Astrocyte (in vitro differentiated cells and primary cell): ENCODE measurements at places on chromosomes 6 and 20. TPM values are rescaled to one million over a fixed set of nuclear protein-coding genes. Genes with fewer than 3 reads are reported as not detected.

Gene PAK5
- 0.16 and 0.19 TPM in 2 replicates for total RNA-seq

- no peak overlapping the region for H3K27ac ChIP-seq
- no peak overlapping the region for H3K4me3 ChIP-seq
- no peaks in the 10 kb centered on the region for H3K27me3 ChIP-seq
- peaks cover 4% of the 10 kb centered on the region for H3K4me1 ChIP-seq
Observed at GRCh38 chr6:17998442-17998841, 11.0 kb upstream of the KIF13A start.

Gene ZDHHC14
- 6.8 and 7.2 TPM in 2 replicates for total RNA-seq

Gene TNF
- 0.79 and 1.2 TPM in 2 replicates for total RNA-seq

DNA sequence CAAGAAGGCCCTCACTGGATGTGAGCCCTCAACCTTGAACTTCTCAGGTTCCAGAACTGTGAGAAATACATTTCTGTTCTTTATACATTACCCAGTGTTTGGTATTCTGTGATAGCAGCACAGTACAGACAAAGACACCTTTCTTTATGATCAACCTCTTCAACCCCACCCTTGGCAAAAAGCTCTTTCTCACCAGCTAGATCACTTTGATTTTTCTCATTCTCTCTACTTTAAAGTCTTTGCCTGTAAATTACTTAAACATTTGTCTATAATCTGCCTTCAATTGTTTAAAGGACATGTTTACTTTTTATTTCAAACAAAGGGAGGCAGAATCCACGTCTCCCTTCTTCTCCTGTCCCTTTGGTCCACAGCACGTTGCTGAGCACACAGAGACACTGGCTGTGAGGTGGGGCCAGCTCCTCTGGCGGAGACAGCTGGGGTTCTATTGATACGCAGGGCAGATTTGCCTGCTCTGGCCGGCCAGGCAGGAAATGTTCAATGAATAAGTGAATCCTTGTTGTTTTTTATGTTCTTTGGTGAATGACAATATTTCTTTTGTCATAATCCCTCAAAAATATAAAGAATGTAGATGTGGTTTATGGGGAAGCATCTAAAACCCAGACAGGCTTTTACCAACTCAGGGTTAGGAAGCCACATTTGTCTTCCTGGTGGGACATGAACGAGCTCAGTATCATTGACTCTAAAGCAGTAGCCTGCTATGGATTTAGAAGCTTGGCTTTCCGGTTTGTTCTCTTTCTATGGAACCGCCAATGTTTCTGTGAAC lies 52.9 kb downstream of the NEDD9 start:
- H3K4me3 ChIP-seq = no peak overlapping the region
- H3K4me1 ChIP-seq = no peaks in the 10 kb centered on the region
- peak; percentile 34 for DNase-seq
- peaks cover 14% of the 10 kb centered on the region for H3K36me3 ChIP-seq
- no peaks in the 10 kb centered on the region for H3K27me3 ChIP-seq

DNA sequence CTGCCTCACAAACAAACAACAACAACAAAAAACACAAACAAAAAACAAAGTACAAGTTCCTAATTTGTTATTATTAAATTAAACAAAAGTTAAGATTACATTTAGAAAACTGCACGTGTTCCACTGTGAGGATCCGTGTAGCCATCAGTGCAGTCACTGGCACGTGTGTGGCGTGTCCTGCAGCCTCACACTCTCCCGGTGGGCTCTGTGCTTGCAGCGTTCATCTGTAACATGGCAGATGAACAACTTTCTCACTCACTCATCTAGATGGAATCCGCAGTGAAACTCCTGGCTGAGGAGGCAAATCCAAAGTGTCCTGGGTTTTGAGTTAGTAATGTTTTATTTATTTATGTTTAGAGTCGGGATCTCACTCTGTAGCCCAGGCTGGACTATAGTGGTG lies 12.9 kb upstream of the ADRM1 start:
- H3K4me1 ChIP-seq = no peaks in the 10 kb centered on the region
- no peak for DNase-seq
- H3K4me3 ChIP-seq = no peak overlapping the region
- H3K36me3 ChIP-seq = peaks cover 10% of the 10 kb centered on the region

Gene CSE1L
- total RNA-seq = 56.6 and 64.1 TPM in 2 replicates

DNA sequence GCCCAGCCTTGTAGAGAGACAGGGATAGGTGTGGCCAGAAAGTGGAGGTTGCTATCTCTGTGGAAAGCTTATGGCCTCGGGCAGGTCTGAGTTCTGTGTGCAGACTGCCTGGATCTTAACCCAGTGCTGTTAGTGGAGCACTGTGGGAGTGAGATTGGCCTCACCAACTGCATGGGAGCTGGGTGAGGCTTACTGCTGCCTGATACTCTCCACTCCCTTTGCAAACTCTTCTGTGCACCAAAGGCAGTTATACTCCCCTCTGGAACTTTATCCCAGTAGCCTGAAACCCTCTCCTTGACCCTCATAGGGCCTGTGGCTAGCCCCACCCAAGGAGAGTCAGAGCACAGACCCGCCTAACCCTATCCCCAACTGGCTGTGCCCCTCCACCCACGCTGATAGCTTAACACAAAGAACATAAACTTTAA lies 41.4 kb upstream of the PKIB start:
- DNase-seq = no peak
- H3K4me3 ChIP-seq = no peak overlapping the region
- no peaks in the 10 kb centered on the region for H3K36me3 ChIP-seq

- no peaks in the 10 kb centered on the region for H3K36me3 ChIP-seq
- no peak overlapping the region for H3K27ac ChIP-seq
- DNase-seq = no peak
- H3K4me1 ChIP-seq = no peaks in the 10 kb centered on the region
- peaks cover 14% of the 10 kb centered on the region for H3K27me3 ChIP-seq
Observed at GRCh38 chr20:44771172-44771535, 25.5 kb downstream of the KCNK15 start.

Gene PDE10A
- total RNA-seq = 5.4 and 7.4 TPM in 2 replicates

Gene ADGRF5
- 0.54 and 1.1 TPM in 2 replicates for total RNA-seq

Gene PDYN
- total RNA-seq = not detected in 2 replicates

Gene PKIB
- 64.1 and 74.6 TPM in 2 replicates for total RNA-seq
